ENCODE measurements at places on chromosomes 4 and X.

GRCh38 chr4:65453398-65453797 is 216.9 kb downstream of the EPHA5 start:
- no peak for DNase-seq

GRCh38 chr4:72569719-72570235 is 756 bp upstream of the ADAMTS3 start:
- DNase-seq: no peak

- no peak for DNase-seq
These were observed 35.6 kb upstream of the ADRA2C start for GRCh38 chr4:3730422-3731190.

GRCh38 chrX:71171110-71171801 is 26.6 kb downstream of the NLGN3 start:
- no peak for DNase-seq

DNA sequence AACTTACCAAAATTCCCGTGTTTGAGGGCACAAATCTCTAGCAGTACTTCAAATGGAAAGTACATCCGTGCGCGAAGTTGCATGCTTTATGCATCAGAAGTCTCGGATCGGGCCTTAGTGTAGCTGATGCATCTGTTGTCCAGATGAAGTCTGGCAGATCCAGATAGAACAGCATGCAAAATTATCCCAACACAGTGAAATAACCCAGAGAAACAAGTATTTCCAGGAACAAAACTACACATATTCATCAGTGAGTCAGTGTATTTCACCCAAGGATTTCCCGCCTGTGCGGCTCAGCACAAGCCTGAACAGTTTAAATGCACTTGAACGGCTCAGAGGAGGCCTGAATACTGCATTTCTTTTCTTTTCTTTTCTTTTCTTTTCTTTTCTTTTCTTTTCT is 27.4 kb upstream of the CLDN24 start:
- DNase-seq: no peak
